ENCODE measurements at places on chromosomes 3 and 15.
A peak's percentile ranks its signal among the peaks of the same experiment; 100 is the strongest.

DNA sequence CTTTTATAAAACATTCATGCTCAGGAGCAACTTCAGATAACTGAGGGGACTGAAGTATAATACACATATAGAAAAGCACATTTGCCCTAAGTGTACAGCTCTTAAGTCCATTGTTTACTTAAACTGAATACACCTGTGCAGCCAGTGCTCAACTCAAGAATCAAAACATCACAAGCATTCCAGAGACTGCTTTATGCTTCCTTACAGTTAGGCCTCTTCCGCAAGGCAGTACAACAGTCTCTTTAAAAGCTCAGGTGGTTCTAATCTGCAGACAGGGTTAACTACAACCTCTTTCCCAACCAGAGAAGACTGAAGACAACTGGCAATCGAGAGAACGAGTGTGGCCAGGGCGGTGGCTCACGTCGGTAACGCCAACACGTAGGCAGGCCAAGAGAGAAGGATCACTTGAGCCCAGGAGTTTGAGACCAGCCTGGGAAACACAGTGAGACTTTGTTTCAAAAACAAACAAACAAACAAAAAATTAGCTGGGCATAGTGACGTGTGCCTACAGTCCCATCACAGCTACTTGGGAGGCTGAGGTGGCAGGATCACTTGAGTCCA lies 16.9 kb downstream of the MCCC1 start:
- H3K4me1 ChIP-seq: no peaks in the 10 kb centered on the region
- H3K27me3 ChIP-seq: no peaks in the 10 kb centered on the region
- DNase-seq: no peak
- no peak overlapping the region for H3K4me3 ChIP-seq
- H3K36me3 ChIP-seq: peaks cover 59% of the 10 kb centered on the region

DNA sequence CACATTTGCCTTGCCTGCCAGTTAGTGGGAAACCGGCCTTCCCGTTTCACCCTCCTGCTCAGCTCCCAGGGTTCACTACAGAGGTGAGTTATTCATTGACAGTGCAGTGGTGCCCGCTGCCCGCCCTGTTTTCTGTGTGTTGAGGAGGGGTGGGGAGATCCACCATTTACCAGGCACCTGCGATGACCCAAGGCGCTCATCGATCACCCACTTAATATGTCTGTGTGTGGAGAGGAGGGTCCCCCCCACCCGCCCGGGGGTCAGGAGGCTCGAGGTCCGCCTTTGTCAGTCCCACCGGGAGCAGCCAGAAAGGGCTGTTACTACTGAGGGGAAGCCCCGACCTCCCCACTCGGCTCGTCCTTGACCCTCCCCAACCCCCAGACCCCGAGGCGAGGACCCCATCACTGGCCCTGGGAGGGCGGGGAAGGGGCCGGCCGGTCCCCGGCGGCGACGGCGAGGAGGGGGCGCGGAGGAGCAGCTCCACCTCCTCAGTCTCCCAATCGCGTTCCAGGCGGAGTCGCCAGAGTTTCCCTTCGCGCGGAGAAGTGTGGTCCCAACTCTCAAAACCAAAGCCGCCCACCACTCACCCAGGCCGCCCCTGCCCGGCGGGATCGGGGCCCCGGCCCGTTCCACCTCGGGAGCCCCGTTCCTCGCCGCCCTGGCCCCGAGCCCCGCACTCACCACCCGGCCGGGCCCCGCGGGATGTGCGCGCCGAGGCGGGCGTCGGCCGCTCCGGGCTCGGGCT lies 1.1 kb downstream of the PLXNB1 start:
- H3K27ac ChIP-seq: peak overlapping the region; percentile 97
- no peaks in the 10 kb centered on the region for H3K27me3 ChIP-seq
- peaks cover 58% of the 10 kb centered on the region for H3K4me1 ChIP-seq

DNA sequence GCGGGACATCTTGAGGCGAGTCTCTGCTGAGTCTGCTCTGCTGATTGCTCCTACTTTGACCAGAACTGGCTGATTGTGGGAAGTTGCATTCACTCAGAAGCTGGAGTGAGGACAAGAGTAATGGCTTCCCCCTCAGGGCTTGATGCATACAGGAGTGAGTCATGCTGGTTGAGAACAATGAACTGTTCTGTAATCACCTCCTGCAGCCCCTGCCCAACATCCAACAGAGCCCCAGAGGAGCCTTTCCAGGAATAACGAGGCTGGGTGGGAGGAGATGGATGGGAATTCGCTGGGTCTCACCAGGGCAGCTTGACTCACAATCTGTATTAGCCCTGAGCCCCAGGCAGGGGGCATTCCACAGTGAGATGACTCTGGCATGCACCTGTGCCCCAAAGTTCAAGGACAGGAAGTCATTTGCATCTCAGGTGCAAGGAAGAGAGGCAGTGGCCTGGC lies 85.0 kb downstream of the RAB11A start:
- no peak overlapping the region for H3K4me3 ChIP-seq
- H3K4me1 ChIP-seq: no peaks in the 10 kb centered on the region
- peaks cover 8% of the 10 kb centered on the region for H3K27me3 ChIP-seq
- no peak for DNase-seq
- no peak overlapping the region for H3K27ac ChIP-seq

DNA sequence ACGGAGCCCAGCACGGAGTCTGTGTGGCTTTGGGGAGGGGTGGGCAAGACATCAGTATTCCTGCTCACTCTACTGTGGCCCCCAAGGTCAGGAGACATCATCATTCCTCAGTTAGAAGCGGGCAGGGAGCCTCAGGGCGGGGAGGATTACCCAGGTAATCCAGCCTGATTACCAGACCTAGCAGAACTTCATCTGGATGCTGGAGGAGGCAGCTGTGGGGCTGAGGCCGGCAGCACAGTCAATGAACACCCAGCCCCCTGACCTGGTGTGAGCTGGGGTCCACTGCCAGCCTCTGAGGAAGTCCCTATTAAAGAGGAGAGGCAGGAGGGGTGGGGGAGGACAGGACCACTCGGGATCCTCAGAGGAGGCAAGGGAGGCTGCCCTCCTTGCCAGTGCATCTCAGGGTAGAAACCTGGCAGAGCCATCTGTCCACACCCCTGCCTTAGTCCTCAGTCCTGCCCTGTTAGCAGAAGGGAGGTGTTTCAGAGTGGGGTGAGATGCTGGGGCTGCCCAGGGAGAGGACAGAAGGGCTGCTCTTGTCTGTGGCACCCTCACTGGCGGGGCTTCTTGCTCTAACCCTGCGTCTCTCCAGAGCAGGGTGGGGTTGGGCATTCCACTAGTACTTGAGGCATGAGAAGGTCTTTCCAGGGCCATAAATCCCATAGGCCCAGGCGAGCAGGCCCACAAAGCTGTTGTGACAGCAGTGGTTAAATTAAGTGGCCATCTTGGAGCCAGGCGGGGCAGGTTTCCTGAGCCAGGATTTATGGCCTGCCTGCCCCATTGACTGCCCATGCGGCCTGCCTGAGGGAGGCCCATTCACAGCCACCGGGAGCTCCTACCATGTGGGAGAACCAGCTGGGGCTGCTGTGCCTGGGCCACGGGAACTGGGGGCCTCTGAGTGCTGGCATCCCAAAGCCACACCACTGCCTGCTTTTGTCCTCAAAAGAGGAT lies 82.1 kb downstream of the LINGO1 start:
- peaks cover 19% of the 10 kb centered on the region for H3K27me3 ChIP-seq
- H3K36me3 ChIP-seq: no peaks in the 10 kb centered on the region
- DNase-seq: no peak
- no peak overlapping the region for H3K27ac ChIP-seq

- H3K36me3 ChIP-seq: peaks cover 19% of the 10 kb centered on the region
- peaks cover 3% of the 10 kb centered on the region for H3K4me1 ChIP-seq
- peak overlapping the region; percentile 54 for H3K27ac ChIP-seq
- no peak overlapping the region for H3K4me3 ChIP-seq
- DNase-seq: no peak
Observed at GRCh38 chr15:80977627-80978036, 12.0 kb downstream of the MESD start.

DNA sequence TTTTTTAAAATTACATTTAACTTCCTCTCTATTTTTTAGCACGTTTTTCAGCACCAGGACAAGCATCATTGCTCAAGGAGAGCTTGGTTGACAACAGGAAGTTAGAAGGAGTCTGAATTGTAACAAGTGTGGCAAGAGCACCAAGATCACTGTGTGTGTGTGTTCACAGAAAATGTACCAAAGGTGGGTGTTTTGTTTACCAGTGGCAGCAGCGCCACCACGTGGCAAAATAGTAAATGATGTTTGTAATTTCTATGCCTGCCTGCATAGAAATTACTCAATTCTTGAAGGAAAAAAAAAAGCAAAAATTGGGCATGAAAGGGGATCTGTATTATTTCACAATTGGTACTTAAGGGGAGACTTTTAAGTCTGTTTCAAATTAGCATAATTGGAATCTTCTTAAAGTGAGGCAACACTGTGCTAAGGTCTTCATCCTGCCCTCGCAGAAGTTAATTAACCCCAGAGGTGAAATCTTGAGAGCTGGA lies 7.4 kb upstream of the U2SURP start:
- DNase-seq: peak; percentile 38
- H3K27ac ChIP-seq: no peak overlapping the region
- no peaks in the 10 kb centered on the region for H3K36me3 ChIP-seq
- no peak overlapping the region for H3K4me3 ChIP-seq

DNA sequence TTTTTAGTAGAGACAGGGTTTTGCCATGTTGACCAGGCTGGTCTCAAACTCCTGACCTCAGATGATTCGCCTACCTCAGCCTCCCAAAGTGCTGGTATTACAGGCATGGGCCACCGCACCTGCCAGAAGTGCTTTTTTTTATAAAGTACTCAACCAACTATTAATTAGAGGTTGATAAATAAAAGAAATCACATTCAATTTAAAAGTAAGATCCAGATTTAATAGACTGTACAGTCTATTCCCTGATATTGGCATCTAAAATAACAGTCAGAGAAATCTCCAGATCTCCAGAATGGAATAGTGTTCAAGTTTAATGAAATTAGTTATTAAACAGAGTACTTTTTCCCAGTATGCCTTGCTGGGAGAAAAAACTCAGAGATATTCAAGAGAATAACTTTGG lies 142.9 kb upstream of the SLC2A2 start:
- H3K4me1 ChIP-seq: peaks cover 5% of the 10 kb centered on the region
- no peak for DNase-seq
- no peaks in the 10 kb centered on the region for H3K27me3 ChIP-seq
- peaks cover 5% of the 10 kb centered on the region for H3K36me3 ChIP-seq
- H3K4me3 ChIP-seq: no peak overlapping the region

DNA sequence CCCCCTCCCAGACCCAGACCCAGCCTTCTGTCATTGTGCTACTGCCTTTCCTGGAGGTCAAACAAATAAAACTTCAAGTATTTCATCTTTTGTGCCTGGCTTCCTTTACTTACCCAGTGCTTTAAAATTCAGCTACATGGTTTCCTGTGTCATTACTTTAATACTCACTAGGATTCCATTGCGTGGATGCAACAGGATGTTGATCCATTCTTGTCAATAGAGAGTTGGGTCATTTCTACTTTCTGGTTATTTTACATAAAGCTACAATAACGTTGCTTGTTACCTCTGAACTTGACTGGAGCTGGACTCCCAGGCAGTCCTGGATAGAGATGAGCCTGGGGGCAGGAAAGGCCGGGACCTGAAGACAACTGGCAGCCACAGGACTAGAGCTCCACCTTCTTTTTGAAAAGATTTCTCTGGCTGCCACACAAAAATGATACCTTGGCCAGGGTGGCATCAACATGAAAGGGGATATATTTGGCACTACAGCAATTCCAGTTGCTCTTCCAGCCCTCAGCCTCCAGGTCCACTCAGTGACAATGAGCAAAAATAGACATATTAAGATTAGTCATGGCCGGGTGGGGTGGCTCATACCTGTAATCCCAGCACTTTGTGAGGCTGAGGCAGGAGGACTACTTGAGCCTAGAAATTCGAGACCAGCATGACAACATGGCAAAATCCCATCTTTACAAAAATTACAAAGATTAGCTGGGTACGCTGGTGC lies 23.3 kb upstream of the HEG1 start:
- no peak for DNase-seq
- H3K4me1 ChIP-seq: no peaks in the 10 kb centered on the region
- no peak overlapping the region for H3K27ac ChIP-seq
- no peak overlapping the region for H3K4me3 ChIP-seq
- no peaks in the 10 kb centered on the region for H3K36me3 ChIP-seq

DNA sequence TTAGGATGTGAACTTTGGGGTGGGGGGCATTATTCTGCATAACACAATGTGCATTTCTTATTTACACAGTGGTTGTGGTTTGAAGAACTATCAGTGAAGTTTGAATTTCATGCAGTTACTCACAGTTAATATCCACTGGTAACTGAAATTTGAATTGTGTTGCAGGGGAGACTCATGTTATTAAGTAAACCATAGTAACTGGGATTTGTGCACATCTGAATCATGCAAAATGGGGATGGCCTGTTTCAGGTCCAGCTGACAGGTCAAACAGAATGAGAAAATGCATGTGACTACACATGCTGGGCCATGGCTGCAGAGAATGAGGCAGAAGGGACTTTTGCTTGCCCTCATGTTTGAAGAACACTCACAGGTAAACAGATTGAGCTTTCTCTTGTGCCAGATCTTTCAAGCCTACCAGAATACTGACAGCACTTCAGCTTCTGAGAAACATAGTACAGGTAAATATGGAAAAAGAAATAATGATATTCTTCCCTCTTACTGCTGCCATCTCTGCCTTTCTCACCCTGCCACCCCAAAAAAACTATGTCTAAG lies 115.0 kb downstream of the POLQ start:
- H3K4me3 ChIP-seq: no peak overlapping the region
- DNase-seq: no peak

GRCh38 chr3:60696428-60697125 lies 554.7 kb downstream of the FHIT start:
- H3K4me1 ChIP-seq: peaks cover 22% of the 10 kb centered on the region
- H3K4me3 ChIP-seq: no peak overlapping the region
- H3K36me3 ChIP-seq: peaks cover 1% of the 10 kb centered on the region
- no peak overlapping the region for H3K27ac ChIP-seq
- DNase-seq: no peak
